ENCODE measurements at places on chromosomes 5 and 9.

- no peak for DNase-seq
These were observed 608.1 kb downstream of the PDE4D start for GRCh38 chr5:59285300-59286016.

DNA sequence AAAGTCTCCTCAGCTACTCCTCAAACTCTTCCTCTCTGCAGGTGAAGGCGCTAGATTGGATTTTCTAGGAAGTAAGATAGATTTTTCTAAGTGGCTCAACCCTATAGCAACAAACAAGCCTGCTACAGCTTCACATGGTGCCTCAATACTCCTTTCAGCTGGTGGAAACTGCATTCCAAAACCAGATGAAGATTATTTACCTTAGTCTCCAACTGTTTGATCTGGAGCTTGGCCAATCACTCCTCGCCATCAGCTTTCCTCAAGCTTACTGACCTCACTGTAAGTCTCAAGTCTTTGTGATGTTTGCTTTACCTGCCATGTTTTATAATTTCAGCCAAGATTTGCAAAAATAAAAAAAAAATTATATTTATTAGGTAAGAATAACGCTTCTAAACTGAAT lies 622.4 kb downstream of the CHSY3 start:
- no peak for DNase-seq

- no peak for DNase-seq
These were observed 383.9 kb downstream of the SH3GL2 start for GRCh38 chr9:17962747-17963146.

DNA sequence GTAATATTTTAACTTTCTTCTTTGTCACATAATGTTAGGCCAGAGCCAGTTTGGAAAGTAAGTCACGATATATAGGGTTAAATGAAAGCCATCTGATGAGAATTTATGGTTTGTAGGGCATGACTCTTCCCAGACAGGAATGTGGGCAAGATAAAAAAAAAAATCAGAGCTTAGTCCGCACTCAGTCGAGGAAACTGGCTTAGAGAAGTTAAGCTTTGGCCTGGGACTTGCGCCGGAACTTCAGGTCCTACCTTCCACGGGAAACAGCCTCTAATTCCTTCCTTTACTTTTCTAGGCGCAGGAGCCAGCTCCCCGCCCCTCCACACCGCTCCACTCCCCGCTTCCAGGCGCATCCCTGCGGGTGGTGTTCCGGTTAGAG lies 475 bp downstream of the DDX31 start:
- DNase-seq, result no peak

DNA sequence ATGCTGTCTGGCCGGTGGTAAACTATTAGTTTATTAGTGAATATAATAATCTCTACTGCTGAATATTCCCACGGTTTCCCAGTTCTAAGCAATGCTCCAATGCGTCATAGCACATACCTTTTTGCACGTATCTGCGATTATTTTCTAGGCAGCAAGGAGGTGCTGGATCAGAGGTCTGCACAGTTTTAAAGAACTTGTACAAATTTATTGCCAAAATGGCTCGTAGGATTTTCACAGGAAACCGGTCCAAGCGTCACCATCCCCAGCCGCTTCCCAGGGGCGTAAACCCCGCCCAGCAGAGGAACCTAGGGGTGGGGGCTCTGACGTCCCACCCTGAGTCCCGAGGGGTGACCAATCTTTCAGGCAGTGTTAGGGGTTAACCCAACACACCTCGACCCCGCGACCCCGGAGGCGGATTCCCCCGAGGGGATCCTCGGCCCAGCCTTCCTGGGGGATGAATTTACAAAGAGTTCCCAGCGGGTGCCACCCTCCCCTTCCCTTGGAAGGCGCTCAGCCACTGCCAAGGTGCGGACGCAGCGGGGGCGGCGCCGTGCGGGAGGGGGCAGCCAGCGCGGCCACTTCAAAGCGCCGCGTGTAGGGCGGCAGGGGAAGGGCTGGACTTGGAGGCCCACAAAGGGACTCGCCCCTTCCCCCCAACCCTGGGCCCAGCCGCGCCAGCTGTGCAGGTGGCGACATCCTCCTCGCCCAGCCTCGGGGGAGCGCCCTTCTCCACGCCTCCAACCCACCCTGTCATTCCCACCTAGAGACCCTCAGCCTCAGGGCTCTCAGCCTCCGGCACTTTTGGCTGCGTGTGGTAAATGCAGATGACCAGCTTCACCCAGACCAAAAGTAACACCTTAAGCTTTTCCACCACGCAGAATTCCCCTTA lies 43.5 kb upstream of the TCF7 start:
- peak; percentile 55 for DNase-seq

DNA sequence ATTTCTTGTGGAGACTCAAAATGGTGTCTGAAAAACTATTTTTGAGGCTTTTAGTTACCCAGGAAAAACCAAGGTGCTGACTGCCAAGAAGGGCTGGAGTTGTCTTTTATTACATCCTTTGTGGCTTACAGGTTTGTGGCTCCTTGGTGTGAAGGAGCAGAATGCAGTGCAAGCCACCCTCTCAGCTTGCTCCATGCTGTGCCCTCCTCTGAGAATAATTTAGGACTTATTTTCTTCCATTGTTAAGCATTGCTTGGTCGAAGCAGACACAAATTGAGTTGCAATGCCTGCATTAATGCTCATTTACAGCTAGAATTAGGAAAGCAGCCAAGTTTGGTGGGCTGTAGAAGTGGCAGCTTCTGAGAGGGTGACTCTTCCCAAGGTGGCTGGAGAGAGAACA lies 272.2 kb downstream of the KIF4B start:
- DNase-seq, result no peak

All from stimulated activated CD4-positive, alpha-beta T cell treated with anti-CD3 and anti-CD28 coated beads, TNF-alpha, amount 100 ng/mL, for 24 hours (primary cell).